ENCODE measurements at places on chromosomes 16 and 17.

DNA sequence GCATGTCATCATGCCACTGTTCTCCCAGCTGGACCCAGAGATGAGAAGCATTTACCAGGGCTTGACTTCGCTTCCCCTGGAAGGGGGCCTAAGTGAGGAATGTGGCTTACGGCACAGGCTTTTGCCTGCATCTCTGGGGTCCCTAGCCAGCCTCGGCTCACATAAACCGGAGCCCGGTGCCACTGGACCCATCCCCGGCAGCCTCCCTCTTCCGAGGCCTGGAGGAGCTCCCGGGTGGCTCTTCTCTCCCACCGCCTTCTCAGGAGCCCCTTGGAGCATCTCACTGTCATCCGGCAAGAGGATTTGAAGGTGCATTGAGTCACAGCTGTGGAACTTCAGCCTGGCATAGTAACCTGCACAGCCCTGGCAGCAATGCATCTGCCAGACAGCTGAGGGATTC lies 29.9 kb upstream of the TBX2 start:
- no peak for DNase-seq

GRCh38 chr16:49019831-49020230 lies 261.8 kb downstream of the CBLN1 start:
- no peak for DNase-seq

- no peak for DNase-seq
Measured at GRCh38 chr17:12229335-12229734, 208.7 kb downstream of the MAP2K4 start.

DNA sequence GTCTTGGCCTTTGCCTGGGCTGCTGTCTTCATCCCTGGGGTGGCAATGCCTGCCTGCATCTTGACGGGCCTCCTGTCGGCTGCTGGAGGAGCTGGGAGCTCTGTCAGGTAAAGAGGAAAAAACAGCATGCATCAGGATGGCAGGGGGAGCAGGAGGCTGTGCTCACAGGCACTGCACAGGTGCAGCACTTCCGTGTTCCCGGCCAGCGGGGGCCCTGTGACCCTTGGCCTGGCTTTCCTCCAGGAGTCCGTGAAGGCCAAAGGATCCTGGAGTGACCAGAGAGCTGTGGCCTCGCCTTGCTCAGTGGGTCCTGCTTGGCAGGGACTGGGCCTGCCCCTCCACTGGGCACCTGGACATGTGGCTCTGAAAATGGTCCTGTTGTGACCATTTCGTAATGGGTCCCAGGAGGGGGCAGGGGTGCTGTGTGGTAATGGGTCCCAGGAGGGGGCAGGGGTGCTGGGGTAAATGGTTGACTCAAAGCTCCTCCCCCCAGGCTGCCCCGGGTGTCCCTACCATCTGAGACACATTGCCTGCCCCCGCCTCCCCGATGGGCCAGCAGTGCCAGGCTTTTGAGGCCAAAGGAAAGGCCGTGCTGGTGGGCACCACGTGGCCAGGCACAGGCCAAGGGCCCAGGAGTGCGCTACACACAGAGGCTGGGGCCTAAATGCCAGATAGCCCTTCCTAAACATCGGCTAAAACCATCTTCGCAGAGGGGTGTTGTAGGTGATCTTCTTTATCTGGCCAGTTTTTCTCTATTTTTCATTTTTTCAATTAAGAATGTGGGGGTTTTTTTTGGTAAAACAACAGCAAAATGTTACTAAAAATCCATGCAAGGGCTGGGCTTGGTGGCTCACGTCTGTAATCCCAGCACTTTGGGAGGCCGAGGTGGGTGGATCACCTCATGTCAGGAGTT lies 4.0 kb upstream of the FASN start:
- no peak for DNase-seq

DNA sequence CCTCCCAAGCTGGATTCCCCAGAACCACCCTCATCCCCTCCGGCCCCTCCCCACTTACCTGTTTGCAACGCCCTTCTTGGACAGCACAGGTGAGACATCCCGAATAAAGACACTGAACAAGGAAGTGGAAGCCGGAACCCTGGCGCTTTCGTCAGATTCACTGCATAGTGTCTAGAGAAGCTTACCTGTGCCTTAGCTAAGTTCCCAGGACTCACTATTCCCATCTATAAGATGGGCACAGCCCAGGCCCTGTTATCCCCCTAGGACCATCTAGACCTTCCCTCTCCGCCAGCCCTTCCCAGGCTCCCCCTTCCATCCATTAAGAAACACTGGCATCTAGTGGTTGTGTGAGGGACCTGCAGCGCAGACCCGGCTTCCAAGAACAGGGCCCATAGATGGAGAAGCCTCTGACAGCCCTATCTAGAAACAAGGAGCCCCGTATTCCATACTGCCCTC lies 26.9 kb upstream of the RPL38 start:
- no peak for DNase-seq

GRCh38 chr17:54678158-54678557 lies 222.5 kb upstream of the TOM1L1 start:
- DNase-seq = no peak

DNA sequence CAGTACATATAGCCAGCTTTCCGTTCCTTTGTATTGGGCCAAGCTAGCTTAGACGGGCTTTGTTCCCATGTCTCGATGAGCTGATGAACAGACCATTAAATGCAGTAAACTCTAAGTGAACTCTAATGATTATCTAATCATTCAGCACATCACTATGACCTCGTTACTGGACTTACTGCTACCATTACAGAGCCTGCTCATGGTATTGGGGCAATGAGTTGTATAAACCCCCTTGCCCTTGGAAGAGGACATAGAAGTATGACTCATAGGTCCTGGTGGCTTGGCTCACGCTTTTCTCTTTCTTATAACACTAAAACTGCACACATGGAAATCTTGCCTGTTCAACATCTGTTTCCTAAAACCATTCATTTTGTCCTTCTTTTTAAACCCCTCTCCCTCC lies 93.6 kb upstream of the DYNLRB2 start:
- DNase-seq = no peak

GRCh38 chr16:87966685-87967185 lies 15.5 kb downstream of the BANP start:
- DNase-seq = no peak

GRCh38 chr16:15827709-15828343 lies 29.0 kb downstream of the MYH11 start:
- DNase-seq = no peak

DNA sequence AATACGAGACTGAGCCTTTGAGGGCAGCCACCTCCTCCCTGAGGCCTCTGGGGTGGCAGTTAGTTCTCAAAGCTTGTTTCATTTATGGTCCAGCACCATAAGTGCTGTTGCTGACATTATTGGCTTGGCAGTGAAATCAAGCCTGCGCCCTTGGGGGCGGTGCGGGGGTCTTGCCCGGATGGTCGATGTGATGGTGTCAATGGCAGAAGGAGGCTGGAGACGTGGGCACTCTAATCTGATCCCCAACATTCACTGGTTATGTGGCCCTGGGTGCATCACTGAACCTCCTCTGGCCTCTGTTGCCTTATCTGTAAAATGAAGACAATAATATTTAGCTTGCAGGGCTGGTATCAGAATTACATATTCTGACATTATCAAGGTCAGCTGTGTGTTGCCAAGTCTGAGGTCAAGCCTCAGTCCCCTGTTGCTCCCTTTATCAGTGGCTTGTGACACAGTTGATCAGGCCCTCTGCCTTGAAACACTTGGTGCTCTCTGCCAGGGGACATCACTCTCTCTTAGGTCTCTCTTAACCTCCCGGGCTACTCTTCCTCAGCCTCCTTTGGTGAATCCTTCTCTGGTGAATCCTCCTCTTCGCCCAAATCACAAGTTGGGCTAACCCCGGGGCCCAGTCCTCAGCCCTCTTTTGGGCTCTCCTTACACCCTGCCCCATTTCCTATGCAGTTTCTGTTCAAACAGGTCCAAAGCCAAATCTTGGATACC lies 11.8 kb upstream of the TMEM220 start:
- no peak for DNase-seq

DNA sequence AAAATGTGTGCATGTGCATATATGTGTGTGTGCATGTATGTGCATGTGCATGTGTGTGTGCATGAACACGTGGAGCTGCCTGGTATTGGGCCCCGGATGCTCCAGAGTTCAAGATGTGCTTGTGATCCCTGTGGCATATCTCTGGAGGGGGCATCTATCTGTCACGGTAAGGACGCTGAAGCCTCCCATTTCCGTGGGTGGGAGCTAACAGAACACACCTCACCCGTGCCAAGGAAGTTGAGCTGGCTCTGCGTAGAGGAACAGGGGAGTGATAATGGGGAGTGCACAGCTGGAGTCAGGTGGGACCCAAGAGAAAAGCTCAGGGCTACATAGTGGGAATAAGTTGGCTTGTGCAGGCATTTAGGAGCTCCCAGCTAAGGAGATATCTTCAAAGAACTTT lies 12.7 kb downstream of the ELMO3 start:
- no peak for DNase-seq

DNA sequence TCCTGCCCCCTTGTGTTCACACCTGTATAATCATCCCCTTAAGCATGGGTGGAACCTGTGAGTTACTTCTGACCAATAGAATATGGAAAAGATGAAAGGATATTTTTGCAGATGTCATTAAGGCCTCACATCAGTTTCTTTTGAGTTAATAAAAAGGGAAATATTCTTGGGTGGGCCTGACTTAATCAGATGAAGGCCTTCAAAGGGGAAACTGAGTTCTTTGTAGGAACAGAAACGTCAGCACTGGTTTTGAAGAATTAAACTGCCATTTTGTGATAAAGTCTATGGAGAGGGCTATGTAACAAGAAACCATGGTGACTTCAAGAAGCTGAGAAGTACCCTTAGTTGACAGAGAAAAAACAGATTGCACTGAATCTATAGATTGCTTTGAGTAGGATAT lies 168.7 kb upstream of the CNTNAP4 start:
- no peak for DNase-seq

- DNase-seq = no peak
Measured at GRCh38 chr16:22014271-22014873, 6.5 kb downstream of the MOSMO start.

DNA sequence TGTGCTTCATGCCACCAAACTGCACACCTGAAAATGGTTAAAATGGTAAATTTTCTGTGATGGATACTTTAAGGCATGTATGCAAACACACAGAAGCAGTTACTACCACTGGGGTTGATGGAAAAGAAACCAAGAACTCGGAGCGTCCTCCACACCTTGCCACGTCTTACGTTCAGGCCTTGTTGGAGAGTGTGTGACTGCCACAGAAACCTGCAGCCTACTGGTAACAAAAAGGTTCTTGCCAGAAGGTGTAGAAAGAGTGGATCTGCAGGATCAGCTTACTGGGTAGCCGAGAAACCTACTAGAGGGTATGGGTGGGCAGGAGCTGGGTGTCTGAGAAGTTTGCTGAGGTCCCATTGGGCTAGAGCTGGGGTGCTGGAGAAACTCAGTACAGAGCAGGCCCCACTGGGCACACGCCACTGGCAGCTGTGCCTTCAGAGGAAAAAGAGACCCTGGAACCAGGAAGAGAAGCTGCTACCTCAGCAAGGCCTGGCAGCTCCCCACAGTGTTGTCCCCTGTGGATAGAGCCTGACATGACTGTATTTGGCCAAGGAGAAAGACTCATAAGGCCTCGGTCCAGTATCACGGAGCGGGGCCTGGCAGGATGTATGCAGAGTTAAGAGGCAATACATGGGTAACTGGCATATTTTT lies 204.6 kb downstream of the SEC14L1 start:
- no peak for DNase-seq

GRCh38 chr17:81566461-81567126 lies 14.4 kb upstream of the FAAP100 start:
- DNase-seq = no peak

GRCh38 chr16:6356911-6357310 lies 975.7 kb upstream of the RBFOX1 start:
- DNase-seq = no peak

GRCh38 chr17:38676706-38677504 lies 2.1 kb upstream of the EPOP start:
- peak; percentile 57 for DNase-seq

DNA sequence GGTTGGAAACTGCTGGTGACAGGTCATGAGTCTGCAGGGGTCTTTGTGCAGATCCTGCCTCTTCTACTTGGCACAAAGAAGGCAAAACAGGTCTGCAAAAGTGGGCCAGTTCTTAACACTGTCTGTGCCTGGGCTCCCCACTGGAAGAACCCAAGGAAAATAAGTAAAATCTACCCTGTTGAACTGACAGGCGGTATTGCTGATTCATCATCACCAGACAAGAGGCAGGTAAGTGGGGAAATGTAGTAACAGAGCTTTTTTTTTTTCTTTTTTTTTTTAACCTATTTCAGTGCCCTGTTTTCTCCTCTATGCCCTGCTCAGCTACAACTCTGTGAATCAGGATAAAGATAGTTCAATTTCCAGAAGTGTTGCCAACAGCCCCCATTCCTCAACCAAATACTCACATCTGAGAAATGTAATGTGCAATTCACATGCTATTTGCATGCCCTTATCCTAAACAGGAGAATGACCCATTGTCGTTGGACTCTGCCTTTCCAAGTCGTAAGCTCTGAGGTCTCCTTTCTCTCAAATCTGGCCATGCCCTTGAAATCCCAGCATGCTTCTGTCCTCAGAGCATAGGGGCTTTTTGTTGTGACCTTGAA lies 237.0 kb downstream of the SOX9 start:
- no peak for DNase-seq

DNA sequence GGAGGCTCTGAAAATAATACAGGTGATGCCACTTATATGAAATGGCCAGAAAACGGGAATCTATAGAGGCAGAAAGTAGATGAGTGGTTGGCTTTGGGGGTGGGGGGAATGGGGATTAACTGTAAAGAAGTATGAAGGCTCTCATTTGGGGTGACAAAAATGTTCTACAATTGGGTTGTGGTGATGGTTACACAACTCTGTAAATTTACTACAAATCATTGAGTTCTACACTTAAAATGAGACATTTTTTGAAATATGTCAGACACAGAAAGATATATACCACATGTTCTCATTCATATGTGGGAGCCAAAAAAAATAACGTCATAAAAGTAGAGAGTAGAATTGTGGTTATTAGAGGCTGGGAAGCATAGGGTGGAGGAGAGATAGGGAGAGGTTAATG lies 25.7 kb downstream of the ARHGAP17 start:
- DNase-seq = no peak

- no peak for DNase-seq
Measured at GRCh38 chr16:78326731-78327130, 227.3 kb downstream of the WWOX start.

DNA sequence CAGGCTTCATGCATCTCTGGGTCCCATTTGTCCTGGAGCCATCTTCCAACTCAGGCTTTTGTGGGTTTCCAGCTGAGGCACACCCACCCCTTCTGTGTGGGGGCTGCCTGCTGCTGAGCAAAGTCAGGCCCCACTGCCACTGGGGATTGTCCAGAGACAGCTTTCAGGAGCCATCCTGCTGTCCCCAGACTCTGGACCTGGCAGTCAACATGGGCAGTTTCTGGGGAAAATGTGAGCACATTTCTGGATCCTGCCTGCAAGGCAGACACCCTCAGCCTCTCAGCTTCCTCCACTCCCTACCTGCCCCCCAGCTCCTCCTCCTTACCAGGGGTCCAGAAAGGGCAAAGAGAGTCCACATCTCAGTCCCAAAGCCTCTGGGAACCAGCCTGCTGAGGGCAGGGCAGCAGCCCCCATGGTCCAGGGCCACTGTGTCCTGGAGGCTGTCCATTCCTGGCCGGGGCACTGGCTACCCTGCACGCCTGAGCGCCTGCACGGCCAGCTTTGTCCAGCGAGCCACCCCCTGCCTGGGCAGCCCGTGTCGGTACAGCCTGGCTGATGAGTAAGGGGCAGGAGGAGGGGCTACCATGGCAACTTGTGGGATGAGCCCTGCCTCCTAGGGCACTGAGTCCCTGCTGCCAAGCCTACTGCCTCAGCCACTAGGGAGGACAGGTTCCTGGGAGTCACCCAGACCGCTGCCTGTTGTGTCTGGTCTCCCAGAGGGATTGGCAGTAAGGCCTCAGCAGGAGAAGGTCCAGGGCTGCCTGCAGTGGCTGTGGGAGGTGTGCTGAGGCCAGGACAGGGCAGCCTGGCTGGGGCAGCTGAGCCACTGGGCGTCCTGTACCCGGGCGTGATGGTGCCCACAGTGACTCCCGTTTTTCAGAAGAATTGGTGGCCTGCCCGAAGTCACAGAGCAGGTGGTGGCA lies at the start of gene SLC47A2:
Gene SLC47A2, minus strand, starts transcription at position 477 of the 923 bp plus-strand sequence. Its CDS starts 29 bp downstream, at position 448.
- no peak for DNase-seq
